ENCODE measurements at places on chromosomes 1 and 21.

- no peak for DNase-seq
Observed at GRCh38 chr1:68459091-68459490, 9.3 kb upstream of the RPE65 start.

DNA sequence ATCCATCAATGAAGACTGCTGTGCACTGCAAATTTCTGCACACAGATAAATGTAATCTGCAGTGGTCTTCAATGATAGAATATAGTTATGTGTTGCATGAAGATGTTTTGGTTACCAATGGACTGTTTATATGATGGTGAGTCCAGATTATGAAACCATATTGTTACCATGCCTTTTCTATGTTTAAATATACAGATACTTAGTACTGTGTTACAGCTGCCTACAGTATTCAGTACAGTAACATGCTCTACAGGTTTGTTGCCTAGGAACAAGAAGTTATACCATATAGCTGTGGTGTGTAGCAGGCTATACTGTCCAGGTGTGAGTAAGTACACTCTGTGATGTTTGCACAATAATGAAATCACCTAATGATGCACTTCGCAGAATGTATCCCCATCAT is 40.8 kb downstream of the SORT1 start:
- DNase-seq: no peak

GRCh38 chr1:81430236-81430938 is 370.3 kb upstream of the ADGRL2 start:
- no peak for DNase-seq

GRCh38 chr1:245411245-245412036 is 256.7 kb downstream of the KIF26B start:
- no peak for DNase-seq

DNA sequence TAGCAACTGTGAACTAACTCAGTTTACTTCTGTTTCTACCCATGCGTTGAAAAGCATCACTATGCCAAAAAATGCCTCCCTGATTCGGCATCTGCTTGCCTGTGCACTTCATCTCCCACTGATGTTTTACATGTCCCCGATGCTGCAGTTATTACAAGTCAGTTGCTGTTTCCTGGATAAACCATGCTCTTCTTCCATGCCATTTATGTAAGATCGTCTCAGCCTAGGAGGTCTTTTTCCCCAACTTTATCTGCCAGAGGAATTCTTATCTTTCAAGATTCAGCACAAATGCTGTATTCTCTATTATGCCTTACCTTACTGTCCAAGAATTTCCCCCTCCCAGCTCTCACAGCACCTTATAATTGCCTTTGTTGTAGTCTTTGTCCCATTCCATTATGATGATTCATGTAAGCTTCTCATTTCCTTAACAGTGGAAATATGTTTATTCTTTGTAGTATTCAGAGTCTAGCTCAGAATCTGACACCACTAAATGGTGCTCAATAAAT is 30.0 kb downstream of the PRKACB start:
- DNase-seq: no peak

GRCh38 chr1:183285746-183286145 is 99.7 kb downstream of the LAMC2 start:
- no peak for DNase-seq

GRCh38 chr1:76510672-76511557 is 356.4 kb upstream of the ST6GALNAC5 start:
- DNase-seq: no peak

- DNase-seq: no peak
Observed at GRCh38 chr1:115140442-115141144, 51.3 kb upstream of the TSPAN2 start.

DNA sequence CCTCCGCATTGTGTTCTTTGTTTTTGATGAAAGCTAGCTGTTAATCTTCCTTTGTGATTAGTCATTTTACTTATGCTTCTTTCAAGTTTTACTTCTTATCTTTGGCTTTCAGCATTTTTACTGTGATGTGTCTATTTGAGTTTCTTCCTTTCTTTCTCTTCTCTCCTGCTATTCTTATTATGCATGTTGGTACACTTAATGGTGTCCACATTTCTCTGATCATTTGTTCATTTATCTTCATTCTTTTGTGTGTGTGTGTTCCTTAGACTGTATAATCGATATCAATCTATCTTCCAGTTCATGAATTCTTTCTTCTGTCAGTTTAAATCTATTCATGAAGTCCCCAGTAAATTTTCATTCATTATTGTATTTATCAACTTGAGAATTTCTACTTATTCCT is 1650.3 kb downstream of the BRINP3 start:
- DNase-seq: no peak

GRCh38 chr1:34332996-34333395 is 156.3 kb downstream of the C1orf94 start:
- no peak for DNase-seq

DNA sequence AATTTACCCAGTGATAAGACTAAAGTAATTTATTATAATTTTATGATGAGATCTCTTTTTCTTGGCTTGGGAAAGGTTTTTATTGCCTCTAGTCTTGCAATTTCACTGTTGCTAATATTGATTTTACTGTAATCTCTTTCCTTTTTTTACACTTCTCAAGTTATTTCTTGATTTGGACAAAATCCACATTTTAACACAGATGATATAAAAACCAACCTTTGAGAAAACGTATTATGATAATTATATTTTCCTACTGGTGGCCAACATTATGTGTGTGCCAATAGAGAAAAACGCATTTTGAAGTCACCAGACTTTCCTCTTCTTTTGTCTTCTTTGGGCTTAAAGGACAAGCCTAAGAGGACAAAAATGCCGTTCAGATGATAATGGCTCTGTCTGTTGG is 314.9 kb downstream of the PRDM2 start:
- DNase-seq: no peak

DNA sequence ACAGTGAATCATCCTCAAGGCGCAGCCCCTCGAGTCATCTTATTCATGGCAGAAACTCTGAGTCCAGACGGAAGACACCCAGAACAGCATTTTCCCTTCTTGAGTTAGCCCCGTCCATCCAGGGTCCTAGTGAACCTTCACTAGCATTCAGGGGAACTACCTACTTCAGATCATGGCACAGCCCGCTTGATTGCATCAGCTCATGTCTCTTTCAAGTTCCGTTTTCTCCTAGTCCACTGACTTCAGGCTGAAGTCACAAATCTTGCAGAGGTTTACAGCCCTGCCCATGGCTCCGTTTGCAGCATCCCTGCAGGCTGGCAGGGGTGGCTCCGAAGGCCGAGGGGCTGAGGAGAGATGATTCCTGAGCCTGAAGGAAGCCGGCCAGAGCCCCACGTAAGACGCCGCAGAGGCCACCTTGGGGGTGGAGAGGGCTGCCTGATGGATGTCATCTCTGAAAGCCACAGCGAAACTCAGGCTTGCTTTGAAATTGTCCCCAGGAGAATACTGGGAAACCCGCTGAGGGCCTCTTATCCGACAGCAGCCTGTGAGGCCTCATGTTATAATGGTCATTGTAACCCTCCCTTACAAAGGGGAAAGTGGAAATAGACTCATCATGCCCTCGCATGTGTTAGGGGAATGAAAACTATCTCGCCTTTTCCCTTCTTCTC is 310.2 kb upstream of the AJAP1 start:
- no peak for DNase-seq

GRCh38 chr1:210434223-210434622 is 105.5 kb downstream of the HHAT start:
- no peak for DNase-seq

GRCh38 chr1:237976331-237976730 is 85.6 kb upstream of the ZP4 start:
- no peak for DNase-seq

DNA sequence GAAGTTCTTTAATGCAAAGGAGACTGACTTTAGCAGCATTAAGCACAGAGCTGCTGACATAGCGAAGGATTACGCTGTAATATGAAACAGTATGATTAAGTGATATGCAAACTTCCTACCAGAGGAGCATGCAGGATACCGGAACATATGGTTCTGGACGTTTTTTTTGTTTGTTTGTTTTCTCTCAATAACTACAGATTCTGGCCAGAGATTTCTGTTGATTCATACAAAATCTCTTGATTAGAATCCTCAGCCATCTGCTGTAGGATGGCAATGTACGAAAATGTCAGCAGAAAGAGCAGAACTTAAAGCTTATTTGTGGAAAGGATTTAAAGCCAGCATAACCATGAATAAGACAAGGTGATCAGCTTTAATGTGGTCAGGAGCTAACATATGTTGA is 970.7 kb downstream of the KCNT2 start:
- DNase-seq: no peak

GRCh38 chr1:55329808-55330432 is 114.8 kb upstream of the USP24 start:
- no peak for DNase-seq

- no peak for DNase-seq
Observed at GRCh38 chr1:161486806-161487741, 18.2 kb upstream of the FCGR2A start.

GRCh38 chr21:26389971-26390641 is 183.0 kb downstream of the CYYR1 start:
- DNase-seq: no peak

GRCh38 chr21:28229814-28230213 is 762.9 kb downstream of the LTN1 start:
- DNase-seq: no peak

DNA sequence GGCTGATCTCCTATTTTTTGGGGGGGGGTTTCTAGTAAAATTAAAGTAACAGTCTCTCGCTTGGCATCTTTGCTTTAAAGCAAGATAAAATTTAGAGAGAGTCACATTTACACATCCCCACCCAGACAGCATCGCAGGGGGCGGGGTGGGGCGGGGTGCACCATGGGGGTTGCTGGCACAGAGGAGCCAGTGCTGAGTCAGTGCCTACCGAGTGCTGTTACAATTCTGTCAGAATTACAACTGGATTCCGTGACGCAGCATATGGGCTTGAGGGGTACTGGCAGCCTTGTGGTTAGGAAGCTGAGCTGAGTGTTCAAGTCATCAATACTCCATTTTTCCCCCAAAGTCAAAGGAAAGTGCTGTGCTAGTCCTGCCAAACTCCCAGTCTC is 175.9 kb downstream of the PRDM16 start:
- DNase-seq: no peak

DNA sequence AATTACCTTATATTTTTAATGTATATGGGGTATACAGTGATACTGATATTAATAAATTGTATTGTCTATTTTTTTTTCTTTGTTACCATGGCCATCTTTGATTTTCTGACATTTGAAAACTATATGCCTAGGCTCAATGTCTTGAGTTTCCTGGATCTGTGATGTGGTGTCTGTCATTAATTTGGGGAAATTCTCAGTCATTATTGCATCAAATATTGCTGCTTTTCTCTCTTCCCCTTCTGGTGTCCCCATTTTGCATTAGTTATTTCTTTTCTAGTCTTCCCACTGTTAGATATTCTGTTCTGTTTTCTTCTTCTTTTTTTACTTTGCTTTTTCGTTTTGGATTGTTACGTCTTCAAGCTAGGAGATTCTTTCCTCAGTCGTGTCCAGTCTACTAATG is 33.8 kb downstream of the ZBTB40 start:
- no peak for DNase-seq

DNA sequence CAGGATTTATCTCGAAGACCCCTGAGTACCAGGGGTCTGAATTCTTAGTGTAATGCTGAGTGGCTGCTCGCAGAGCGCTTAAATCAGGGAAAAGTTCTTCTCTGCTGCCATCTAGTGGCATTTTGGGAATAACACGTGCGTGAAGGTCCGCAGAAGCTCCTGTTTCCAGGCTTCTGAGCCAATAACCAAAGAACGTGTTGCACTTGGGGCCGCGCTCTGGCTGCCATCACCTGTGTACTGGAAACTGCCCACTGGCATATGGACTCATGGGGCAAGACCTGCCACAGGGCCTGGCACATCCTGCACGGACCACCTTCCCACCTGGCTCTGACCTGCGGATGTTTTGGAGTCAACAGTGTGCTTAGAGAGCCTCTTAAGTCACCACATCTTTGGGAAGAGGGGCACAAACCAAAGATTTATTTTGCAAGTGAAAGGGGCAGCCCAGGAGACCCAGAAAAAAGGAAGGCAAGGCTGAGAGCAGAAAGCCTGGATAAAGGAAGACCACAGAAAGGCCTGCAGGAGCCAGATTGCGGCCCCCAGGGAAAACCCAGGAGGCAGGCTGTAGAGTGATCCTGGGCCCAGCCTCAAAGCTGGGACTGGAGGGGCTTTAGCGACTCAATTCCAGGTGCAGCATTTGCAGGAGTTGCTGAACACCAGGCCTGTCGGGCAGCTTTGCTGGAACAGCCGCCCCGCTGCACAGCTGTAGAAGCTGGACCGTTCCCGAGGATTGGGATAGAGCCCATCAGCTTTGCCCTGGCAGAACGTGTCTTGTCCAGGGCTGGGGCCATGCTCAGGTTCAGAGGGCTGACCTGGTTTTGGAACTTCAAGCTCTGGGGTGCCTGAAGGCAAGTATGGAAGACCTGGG is 13.0 kb downstream of the CHIT1 start:
- peak; percentile 2 for DNase-seq

DNA sequence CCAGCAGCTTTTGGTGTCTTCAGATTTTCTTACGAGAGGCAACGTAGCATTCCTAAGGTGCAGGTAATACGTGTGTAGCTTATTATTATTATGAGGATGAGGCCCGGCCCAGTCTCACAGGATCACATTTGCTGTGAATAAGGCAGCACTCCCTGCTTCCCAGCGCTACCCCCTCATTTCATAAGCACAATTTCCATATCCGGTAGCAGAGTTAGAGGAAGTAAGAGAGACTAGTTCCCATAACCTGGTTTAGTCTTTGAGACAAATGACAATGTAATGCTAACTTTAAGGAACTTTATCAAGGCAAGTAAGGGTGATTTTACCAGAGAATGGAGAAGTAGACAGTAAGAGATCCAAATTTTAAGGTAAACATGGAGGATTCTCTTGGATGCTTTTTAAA is 14.6 kb upstream of the LMO4 start:
- DNase-seq: no peak

DNA sequence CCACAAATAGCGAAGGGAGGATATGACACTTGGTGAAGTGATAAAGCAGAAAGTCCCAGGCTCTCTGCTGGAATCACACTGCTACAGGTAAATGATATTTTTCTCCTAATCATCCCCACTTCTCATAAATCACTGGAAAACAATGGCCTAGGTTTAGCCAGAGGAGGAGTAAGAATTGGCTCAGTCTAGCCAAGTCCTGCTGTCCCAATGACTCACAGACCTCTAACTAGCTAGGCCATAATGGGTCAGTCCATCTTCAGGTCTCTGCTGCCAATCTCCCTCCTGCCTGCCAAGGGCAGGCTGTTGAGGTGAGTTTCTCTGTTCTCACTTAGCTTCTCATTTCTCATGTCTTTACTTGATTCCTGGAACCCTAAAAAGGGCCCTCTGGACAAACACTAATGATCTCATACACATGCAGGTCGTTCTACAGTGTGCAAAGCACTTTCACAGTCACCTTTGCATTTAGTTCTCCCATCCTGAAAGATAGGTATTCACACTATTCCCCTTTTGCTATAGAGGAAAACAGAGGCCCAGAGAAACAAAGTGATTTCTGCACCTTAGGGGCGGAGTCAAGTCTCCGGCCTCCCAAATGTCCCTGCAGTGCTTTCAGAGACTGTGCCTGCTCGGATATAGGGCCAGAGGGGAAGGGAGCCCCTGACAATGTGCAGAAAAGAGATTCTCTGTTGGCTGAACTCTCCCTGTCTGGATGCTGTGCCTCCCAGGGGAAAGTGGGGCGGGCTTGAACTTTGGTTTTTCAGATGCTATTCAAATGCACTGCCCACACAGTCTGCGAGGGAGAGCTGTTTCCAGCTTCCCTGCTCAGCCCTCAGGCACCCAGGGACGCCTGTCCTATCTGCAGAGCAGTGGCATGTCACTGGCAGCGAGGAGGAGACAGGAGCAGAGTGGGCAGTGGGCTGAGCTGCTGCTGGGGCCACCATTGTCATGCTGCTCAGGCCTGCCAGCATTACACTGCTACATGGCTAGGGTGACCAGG is 3.9 kb upstream of the CDK18 start:
- DNase-seq: no peak

- no peak for DNase-seq
Observed at GRCh38 chr1:22635436-22635835, 992 bp upstream of the C1QA start.
